ENCODE measurements at places on chromosomes 12 and 14. TPM values are rescaled to one million over a fixed set of nuclear protein-coding genes. Genes with fewer than 3 reads are reported as not detected.

- no peak for DNase-seq
These were observed 27.2 kb downstream of the DMAC2L start for GRCh38 chr14:50339178-50339804.

DNA sequence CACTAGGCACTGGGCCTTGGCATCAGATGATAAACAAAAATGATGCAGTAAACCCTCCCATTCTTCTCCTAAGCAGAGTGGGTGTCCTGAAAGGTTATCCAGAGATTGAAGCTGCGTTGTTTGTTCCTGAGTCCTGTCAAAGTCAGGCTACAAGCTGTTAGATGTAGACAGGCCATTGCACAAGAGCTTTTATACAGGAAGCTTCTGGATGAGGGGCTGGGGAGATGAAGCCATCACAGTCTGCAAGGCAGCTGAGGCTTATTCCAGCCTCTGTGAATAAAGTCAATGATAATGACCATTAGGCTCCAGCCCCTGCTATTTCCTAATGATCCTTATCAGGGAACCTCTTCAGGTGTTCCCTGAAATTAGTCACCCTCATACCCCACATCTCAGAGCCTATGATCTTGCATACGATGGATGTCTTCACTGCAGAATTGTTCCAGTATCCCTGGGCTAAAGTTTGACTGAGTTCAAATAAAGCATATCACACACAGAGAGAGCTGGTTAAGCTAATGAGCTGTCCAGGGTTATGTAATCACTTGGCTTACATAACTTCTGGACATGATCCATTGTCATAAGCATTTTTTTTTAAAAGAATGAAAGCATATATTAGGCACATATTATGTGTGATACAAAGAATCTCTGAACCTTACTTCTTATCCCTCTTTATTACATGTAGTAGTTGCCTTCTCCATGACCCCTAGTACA is 337.1 kb upstream of the OR4E1 start:
- DNase-seq = no peak

DNA sequence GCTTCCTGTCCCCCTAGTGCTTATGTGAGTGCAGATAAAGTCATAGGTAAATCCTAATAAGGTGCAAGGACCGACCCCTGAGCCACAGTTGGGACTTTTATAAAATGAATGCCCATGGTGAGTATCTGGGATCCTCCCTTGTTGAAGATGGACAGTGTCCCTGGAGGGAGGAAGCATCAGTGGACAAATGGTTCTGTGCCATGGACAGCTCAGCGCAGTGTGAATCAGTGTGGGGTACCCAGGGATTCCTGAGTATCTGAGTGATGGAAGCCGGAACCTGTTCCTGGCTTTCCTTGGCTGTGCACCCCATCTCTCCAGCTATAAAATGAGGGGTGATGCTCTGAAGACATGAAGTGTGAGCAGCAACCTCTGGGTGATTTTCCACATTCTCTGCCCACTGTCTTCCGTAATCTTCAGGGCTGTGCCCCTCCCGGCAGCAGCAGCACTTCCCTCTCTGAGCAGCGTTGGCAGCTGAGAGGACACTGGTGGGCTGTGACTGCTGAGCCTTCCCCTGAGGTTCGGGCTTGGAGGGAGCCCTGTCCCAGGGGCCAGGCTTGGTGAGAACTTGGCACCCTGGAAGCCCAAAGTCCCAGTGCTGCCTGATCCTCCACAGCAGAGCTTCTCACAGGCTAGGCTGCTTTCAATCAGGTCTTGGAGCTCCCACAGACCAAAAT is 25.0 kb downstream of the VCPKMT start:
- DNase-seq = no peak

DNA sequence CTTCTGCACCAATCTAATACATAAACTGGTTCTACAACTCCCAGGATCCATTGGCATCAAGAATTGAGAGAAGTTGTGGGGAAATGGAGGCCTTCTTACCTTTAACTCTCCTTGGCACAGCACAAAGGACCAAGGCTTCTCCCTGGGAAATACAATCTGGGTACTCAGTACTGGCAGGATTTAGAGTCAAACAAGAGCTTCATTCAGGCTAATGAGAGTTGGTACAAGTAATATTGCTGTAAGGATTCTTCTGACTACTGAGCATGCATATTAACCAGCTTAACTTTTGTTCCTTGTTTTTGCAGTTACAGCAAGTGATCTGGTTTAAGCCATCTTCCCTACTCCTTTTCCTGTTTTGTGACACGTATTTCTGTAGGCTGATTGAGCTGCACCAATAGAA is 76.2 kb upstream of the FERMT2 start:
- no peak for DNase-seq

DNA sequence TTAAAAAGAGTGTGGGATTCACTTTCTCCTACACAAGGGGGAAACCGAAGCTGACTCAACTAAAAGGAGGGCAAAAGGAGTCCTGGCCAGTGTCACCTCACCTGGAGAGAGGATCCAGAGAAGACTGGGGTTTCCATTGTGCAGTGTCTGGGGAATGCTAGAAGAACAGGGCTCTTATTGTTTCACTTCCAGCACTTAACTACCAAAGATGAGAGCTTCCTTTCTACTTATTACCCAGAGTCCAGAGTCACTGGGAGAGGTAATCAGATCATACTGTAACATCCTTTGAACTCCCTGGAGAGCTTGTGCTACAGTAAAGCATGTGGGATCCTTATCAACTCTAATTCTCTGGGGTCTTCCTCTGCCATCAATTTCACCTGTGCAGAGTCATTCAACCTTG is 148.4 kb upstream of the BCL2L14 start:
- no peak for DNase-seq

- no peak for DNase-seq
These were observed 22.4 kb downstream of the ACTN1 start for GRCh38 chr14:68956724-68957123.

- no peak for DNase-seq
These were observed 51.2 kb downstream of the DNAH10 start for GRCh38 chr12:123813349-123813748.

- no peak for DNase-seq
These were observed 36.3 kb upstream of the FAM222A start for GRCh38 chr12:109677279-109677691.

DNA sequence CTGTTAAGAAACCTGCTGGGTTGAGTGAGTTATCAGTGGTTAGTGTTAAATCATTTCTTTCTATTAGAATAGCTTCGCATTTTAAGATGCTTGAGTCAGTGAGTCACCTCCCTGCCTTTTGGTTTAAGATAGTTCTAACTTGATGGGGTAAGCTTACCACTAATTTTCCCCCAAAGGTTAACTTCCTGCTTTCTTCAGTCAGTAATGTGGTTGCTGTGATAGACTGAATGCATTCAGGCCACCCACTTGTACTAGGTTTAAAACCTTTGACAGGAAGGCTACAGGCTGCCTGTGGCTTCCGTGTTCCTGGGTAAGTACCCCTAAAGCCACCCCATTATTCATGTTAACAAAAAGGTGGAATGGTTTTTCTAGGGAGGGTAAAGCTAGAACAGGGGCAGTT is 25.3 kb downstream of the CLEC2A start:
- no peak for DNase-seq

- DNase-seq = no peak
These were observed 41.3 kb downstream of the SSH1 start for GRCh38 chr12:108815875-108816594.

DNA sequence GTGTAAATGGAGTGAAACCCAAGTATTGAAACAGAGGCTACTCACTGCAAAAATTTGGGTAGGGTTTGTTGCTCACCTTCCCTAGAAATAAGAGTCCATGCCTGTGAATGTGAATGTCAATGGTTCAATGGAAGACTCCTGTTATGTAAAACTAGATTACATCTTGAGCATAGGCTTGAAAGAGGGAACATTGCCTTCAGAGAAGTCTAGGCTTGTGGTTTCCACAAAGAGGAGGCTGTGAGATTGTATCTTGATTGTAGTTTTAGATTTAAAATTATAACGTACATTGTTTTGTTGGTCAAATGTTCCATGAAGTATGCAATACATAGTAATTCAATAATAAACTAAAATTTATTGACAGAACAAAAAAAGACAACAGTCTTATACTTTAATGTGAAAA is 413.7 kb upstream of the RPL10L start:
- no peak for DNase-seq

SYCP3 gene
- polyA plus RNA-seq = 0.23 TPM

KRT85 gene
- not detected for polyA plus RNA-seq

MIPOL1 gene
- polyA plus RNA-seq = 2.6 TPM

CD27 gene
- polyA plus RNA-seq = not detected

TMEM229B gene
- polyA plus RNA-seq = 0.48 TPM

PTPRO gene
- 0.29 TPM for polyA plus RNA-seq

Data from psoas muscle (tissue), 8 donors.